ENCODE measurements at places on chromosomes 4 and X. TPM values are rescaled to one million over a fixed set of nuclear protein-coding genes. Genes with fewer than 3 reads are reported as not detected.

- DNase-seq: no peak
Measured at GRCh38 chr4:126130215-126130614, 815.5 kb downstream of the FAT4 start.

DNA sequence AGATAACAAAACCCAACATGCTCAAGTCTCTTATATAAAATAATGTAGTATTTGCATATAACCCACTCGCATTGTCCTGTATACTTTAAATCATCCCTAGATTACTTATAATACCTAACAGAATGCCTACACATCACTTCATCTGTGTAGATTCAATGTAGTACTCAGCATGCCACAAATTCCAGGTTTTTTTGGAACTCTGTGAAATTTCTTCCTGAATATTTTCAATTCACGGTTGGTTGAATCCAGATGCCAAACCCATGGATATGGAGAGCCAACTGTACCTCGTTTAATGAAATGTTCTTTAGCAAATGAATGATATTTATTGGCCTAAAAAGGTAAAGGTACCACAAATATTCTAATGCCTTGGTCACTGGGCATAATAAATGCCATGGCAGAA is 24.8 kb downstream of the CCNI start:
- no peak for DNase-seq

DNA sequence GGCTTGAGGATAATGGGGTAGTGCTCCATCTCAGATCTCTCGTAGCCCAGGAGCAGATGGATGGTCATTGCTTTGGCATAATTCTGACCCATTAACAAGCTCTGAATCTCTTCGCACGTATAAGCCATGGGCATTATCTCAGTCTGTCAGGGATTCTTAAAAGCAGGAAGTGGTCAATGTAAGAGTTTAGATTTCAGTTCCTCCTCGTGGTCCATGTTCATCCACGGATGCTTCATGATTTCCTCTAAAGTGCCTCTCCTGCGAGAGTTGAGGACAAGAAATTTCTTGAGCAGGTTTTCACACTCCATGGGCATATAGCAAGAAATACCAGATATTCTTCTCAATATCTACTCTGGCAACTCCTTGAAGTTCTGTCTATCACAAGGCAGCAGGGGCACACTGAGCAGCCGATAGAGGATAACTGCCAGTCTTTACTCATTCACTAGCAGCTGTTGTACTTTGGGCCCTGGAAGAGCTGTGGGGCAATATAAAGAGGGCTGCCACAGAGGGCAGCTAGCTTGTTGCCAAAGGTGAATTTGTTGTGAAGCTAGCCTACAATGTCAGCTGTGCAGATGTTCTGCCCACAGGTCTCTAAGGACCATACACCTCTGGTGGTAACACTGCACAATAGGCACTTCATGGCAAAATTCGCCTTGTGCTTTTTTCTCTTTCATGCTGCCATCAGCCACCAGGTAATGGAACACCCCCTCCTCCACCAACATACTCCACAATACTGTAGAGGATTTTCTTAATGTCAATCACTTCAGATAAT is 52.0 kb upstream of the WDR17 start:
- DNase-seq: no peak

- DNase-seq: no peak
Measured at GRCh38 chr4:12926189-12927066, 557.7 kb downstream of the RAB28 start.

The GAGE12J gene
- not detected for polyA plus RNA-seq

- DNase-seq: no peak
Measured at GRCh38 chr4:99252746-99253145, 33.7 kb upstream of the ADH6 start.

The CT45A2 gene
- polyA plus RNA-seq: not detected

The ARSJ gene
- polyA plus RNA-seq: 0.17 TPM

GRCh38 chr4:6123976-6124375 is 76.4 kb downstream of the JAKMIP1 start:
- DNase-seq: no peak

DNA sequence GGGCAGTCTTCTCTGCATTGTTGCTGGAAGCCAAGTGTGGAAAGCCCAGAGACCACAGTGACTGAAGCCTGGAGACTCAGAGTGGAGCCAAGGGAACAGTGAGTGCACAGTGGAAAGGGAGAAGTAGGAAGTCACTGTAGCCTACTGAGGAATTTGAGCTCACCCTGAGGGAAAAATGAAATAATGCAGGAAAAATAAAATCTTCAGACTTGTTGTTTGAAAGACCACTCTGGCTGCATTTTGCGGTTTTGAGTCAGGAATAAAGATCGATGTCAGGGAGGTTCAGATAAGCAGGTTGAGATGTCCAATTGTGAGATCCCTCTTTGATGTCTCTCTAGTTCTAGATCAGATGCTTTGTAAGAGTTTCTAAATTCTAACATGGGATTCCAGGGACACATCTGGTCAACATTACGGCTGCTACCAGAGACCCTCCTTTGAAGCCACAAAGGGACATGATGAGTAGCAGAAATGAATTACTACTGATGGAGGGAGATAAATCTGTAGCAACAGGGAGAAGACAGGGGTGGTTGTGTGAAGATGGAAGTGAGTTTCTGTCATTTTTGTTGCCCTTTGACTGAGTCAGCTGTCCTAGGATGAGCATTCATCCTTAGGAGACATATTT is 8.4 kb downstream of the ADH4 start:
- no peak for DNase-seq

- DNase-seq: no peak
Measured at GRCh38 chrX:109886122-109886761, 116.7 kb upstream of the TMEM164 start.

DNA sequence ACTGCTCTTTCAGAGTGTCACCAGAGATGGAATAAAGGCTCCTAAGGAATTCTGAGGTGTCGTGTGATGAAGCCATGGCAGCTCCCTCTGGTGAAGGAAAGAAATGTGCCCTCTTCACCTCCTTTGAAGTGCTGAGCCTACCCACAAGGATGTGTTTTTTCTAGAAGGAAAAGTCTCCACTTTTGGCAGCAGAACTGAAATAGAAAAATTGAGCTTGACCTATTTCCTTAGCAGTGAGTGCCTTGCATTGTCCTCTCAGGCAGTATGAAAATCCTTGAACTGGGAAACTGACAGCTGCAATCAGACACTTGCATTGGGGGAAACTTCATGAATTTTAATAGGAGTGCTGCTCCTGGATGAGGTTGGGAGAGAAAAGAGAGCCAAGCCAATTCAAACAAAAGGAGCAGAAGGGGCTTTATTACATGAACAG is 95.2 kb downstream of the DCLK2 start:
- no peak for DNase-seq

Data from naive thymus-derived CD4-positive, alpha-beta T cell (primary cell).